Activated CD8-positive, alpha-beta memory T cell treated with anti-CD3 and anti-CD28 coated beads, Interleukin-2, amount 50 U/mL, for 48 hours (primary cell): ENCODE measurements at places on chromosomes 1 and 21.
A peak's percentile ranks its signal among the peaks of the same experiment; 100 is the strongest.

DNA sequence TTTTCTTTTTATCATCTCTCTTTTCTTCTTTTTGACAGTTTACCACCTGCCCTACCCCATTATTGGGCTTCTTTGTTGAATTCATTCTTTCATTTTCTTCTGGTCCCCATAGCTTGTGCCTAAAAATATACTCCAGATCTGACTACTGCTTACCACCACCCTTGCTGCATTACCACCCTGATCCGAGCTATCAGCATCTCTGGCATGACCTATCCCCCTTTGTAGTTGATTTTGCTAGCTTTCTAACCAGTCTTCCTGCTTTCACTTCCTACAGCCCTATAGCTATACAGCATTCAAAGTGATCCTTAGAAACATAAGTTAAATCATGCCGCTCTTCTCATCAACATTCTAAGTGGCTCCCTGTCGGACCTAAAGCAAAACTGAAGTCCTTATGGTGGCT lies 59.4 kb upstream of the MPC2 start:
- no peak for DNase-seq

GRCh38 chr1:71210718-71211117 lies 129.9 kb upstream of the ZRANB2 start:
- no peak for DNase-seq

DNA sequence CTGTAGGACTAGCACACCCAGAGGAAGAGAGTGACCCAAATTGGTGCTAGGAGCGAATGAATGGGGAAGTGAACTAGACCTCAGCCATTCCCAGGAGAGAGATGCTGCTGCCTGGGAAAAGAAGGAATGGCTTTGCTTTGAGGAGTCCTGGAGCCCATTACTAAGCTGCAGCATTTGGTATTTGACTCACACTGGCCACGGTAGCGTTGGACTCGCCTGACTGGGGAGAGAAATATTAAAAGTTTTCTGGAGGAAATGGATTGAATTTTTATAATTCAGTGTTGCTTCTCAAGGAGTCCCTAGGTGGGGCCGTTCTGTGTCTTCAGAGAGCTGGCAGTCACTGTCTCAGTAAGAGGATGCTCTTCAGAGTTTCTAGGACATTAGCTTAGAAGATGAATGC lies 40.2 kb downstream of the PIK3CD start:
- no peak for DNase-seq

GRCh38 chr1:8358241-8358896 lies 40.5 kb downstream of the SLC45A1 start:
- DNase-seq = no peak

GRCh38 chr1:36400514-36400824 lies 2.8 kb upstream of the LSM10 start:
- no peak for DNase-seq

- DNase-seq = no peak
Measured at GRCh38 chr1:21511579-21512522, 2.6 kb downstream of the ALPL start.

DNA sequence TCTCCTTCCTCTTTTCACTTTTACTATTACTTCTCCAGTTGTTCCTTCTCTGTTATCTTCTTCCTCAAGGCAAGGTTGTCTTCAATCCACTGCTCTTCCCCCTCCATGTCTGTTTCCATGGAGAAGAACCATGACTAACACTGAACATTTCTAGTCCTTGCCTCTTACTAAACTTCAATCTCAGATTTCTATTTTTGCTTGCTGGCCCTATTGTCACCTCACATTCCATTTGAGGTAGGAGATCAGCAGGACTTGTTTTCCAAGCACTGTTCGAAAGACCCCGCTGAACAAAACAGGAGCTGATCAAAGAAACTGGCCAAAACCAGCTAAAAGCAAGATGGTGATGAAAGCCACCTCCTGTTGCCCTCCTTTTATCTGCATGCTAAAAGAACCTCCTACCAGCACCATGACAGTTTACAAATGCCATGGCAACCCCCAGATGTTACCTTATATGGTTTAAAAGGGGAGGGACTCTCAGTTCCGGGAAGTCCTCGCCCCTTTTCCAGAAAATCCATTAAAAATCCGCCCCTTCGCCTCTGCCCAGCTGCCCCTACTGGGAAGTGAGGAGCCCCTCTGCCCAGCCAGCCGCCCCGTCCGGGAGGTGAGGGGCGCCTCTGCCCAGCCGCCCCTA lies 22.6 kb downstream of the GON4L start:
- peak; percentile 35 for DNase-seq

- no peak for DNase-seq
Measured at GRCh38 chr1:29243023-29243870, 6.9 kb downstream of the PTPRU start.

GRCh38 chr1:231924180-231924579 lies 297.6 kb downstream of the DISC1 start:
- no peak for DNase-seq

GRCh38 chr1:183778045-183778444 lies 26.9 kb upstream of the RGL1 start:
- DNase-seq = no peak

DNA sequence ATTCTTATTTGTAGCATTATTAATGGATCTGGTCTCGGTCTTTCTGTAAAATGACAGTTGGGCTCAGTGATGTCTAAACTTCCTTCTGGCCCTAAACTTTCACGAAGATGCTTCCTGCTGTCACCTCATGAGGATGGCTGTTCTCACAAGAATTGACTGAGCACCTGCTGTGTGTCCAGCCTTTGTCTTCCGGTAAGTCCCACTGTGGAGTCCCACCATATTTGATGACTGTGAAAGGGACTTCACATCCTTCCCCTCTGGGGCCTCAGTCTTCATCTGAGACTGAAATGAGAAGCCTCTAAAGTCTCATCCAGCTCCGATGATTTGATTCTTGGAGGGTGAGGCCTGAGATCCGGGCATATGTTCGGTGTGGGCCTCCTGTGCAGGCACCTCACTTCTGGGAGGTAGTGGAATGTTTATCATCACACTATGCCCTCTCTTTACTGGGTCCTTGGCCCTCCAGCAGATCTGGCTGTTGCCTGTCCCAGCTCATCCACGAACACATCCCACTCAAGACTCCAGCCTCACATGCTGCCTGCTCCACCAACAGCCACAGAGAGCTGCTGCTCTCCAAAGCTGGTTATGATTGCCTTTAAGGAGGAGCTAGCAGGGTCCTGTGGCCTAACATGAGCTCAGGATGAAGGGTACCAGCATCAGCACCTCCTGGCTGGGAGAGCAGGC lies 95.8 kb downstream of the KCNN3 start:
- DNase-seq = no peak

- no peak for DNase-seq
Measured at GRCh38 chr1:33242652-33243051, 13.6 kb upstream of the ZNF362 start.

DNA sequence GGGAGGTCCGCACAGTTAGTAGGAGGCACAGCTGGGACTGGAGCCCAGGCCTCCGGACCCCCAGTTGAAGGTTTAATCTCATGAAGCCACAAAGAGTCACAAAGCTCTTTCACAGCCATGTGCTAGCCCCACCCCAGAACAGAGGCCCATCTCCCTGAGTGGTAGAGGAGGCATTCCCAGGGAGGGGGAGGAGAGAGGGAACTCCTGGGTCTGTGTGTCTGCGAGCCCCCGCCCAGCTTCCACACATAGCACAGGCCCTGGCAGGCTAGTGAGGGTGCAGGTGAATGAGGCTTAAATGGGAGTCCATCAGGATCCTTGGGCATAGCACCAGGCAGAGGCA lies 197.8 kb downstream of the MATN1 start:
- peak; percentile 13 for DNase-seq

GRCh38 chr1:214363386-214363785 lies 82.4 kb downstream of the SMYD2 start:
- no peak for DNase-seq

DNA sequence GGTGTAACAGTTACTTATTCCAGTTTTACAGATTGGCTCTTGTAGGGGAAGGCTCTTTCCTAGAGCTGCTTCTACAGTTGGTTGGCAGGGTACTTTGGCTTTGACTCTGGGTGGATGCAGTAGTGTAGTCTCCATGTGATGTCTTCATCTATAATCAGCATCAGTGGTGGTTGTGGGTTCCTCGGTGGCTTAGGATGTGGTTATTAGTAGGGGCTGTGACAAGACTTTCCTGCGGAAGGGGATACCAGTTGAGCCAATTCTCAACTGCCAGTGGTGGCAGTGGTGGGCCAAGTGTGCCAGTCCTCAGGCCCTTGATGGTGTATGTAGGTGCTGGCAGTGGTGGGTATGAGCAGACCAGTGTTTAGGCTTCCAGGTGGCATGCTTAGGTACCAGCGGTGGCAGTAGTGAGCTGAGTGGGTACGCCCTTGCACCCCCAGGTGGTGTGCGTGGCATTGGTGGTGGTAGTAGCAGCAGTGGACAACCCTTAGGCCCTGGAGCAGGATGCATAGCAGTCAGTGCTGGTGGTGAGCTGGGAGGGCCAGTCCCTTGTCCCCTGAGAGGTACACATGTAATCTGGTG lies 27.2 kb upstream of the KLF18 start:
- DNase-seq = no peak

GRCh38 chr1:98201666-98202081 lies 280.8 kb upstream of the DPYD start:
- DNase-seq = no peak

- DNase-seq = no peak
Measured at GRCh38 chr1:27554759-27555699, 48.9 kb downstream of the AHDC1 start.

DNA sequence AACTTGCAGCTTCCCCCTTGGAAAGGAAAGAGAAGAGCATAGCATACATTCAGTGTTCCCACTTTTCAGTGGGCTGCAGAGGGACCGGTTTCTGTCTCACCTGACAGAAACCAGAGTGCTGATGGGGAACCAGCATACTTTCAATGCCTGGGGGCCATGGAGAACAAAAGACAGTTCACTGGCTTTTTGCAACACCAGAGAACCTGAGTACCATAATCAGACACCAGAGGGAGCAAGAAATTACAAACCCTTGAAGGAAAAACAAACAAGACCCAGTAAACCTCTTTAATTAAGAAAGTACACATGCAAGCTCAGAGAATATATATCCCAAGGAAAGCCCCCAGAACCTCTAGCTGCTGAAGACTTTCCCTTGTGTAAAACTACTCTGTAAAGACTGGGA lies 51.1 kb downstream of the CSMD2 start:
- no peak for DNase-seq

GRCh38 chr1:66119148-66119547 lies 326.5 kb downstream of the PDE4B start:
- DNase-seq = no peak

DNA sequence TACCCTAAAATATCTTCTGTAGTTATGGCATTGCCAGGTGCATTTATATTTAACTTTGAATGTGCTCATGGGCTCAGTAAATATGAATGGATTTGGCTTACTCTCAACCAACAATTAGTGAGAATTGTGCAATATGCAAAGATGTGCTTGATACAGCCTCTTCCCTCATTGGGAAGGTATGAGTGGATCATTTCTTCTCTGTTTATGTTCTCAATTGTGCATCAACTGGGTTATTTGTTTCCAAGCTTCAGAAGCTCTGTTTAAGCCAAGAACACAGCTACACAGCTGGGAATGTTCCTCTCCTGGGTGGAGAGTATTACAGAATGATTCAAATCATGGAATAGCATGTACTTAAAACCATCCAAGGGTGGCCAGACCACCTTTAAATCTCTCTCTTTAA lies 17.6 kb upstream of the MAP1LC3C start:
- no peak for DNase-seq

DNA sequence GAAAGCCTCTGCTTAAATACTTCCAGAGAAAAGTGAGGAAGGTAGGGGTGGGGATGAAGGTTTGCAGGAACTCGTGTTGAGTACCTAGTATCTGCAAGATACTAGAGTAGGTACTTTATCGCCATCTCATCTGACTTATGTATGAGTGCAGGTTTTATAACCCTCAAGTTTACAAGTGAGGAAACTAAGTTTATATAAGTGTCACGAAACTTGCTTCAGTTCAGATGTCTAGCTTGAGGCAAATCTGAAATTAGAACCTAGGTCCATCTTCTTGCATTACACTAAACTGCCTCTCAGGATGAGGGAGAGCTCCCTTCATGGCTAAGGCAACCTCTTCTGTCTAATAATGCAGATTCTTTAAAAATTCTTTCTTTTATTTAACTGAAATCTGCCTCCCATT lies 43.5 kb downstream of the NFIA start:
- no peak for DNase-seq

DNA sequence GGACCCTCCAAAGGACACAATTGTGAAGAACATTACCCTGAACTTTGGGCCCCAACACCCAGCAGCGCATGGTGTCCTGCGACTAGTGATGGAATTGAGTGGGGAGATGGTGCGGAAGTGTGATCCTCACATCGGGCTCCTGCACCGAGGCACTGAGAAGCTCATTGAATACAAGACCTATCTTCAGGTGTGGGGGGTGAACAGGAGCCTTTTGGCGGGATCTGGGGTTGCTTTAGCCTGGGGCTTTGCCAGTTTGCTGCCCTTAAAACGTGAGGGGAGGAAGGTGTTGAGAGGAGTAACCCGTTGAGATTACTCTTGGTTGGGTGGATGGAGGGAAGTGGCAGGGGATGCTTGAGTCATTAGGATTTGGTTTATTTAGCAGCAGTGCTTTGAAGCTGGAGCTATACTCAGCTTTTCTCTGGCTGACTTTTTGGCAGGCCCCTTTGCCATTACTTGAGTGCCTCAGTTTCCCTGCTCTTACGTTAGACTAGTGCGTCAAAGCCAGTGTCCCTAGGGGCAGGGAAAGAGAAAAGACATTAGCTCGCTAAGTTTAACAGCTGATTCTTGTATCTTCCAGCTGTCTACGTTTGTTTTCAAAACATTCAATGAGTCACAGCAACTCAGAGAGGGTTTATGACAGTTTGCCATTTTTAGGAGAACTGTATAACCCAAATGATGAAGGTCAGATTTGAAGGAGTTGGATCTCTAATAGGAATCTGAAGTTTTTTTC lies 4.4 kb downstream of the NDUFS2 start:
- DNase-seq = no peak

- DNase-seq = no peak
Measured at GRCh38 chr1:204465546-204466415, 28.8 kb downstream of the PIK3C2B start.

GRCh38 chr1:26483980-26484379 lies 11.7 kb downstream of the HMGN2 start:
- DNase-seq = no peak

GRCh38 chr1:87084244-87084836 lies 169.9 kb downstream of the HS2ST1 start:
- no peak for DNase-seq

GRCh38 chr1:29096231-29096886 lies 27.3 kb downstream of the TMEM200B start:
- no peak for DNase-seq

- DNase-seq = no peak
Measured at GRCh38 chr1:35810096-35810881, 2.5 kb downstream of the AGO4 start.
